ENCODE measurements at places on chromosomes 6 and 20.
A peak's percentile ranks its signal among the peaks of the same experiment; 100 is the strongest.

GRCh38 chr20:49821381-49821780, 8.8 kb downstream of the SLC9A8 start:
- no peak for DNase-seq

- no peak for DNase-seq
Observed at GRCh38 chr6:74066168-74066871, 370.3 kb downstream of the CD109 start.

GRCh38 chr6:84764332-84765049, at the start of gene TBX18:
Gene TBX18, minus strand, starts transcription at chr6:84764598. Its CDS starts 417 bp downstream, at chr6:84764181.
- no peak for DNase-seq

DNA sequence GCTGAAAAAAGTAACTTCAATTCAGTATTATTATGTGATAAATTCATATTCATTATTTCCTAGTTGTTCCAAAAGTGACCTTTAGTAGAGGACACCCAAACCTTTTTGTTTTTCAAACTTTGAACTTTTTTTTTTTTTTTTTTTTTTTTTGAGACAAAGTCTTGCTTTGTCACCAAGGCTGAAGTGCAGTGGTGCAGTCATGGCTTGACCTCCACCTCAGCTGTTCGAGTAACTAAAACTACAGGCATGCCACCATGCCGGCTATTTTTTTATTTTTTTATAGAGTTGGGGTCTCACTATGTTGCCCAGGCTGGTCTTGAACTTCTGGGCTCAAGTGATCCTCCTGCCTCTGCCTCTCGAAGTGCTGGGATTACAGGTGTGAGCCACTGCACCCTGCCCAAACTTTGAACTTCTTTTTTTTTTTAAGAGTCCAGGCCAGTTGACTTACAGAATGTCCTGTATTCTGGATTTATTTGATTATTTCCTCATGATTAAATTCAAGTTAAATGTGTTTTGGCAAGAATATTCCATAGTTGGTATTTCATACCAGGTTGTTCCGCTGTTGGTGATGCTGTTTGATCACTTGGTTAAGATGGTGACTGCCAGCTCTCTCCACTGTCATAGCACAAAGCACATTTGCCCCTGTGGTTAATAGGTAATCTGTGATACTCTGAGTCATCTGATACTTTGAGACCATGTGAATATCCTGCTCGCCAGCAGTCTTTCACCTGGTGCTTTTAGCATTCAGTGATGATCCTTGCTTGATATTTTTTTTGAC, 48.0 kb downstream of the VAPB start:
- no peak for DNase-seq

- DNase-seq = peak; percentile 79
Observed at GRCh38 chr20:33663161-33664084, 1.3 kb downstream of the C20orf144 start.

DNA sequence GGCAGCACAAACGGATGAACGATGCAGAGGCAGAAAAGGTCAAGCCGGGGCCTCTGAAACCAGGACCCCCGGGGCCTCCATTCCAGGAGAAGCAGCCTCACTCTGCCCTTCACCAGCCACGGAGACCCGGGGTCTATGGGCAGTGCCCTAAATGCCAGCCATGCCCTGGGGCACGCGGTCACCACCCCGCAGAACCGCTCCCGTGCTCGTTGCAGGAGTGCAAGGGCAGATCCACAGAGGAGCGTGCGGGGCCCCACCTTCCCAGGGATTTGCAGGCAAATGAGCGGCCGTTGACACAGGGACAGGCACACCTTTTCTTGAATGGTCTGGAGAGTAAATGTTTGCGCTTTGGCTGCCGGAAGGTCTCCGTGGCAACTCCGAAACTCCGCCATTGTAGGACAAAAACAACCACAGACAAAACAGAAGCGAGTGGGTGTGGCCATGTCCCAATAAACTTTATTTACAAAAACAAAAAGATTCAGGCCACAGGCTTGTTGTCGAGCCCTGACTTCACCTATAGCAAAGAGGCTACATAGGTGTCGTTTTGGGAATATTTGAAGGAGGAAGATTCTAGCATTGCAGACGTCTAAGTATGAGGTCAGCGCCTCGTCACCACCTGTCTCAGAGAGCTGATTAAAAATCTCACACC, 163.3 kb downstream of the TAF4 start:
- no peak for DNase-seq

- no peak for DNase-seq
Observed at GRCh38 chr20:38201356-38201755, 36.3 kb upstream of the TGM2 start.

DNA sequence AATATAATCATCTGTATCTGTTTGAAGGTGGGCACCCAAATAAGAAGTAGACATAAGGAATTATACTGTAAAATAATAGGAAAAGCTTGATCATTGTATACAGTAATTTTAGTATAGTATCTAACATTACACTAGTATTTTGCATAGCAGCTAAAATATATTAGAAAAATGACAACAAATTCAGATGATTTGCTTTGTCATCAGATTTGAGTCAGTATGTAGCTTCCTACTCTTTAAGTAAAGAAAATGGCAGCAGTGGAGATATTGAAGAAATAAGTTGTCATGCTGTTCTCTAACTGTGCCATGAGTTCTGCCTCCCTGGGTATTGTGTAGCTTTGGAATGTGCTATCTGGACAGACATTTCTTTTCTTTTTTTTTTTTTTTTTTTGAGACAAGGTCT, 74.4 kb downstream of the TIAM2 start:
- DNase-seq = no peak

Measured in activated T-helper 1 cell treated with Interleukin-2 at 50 U/mL for 16 hours (primary cell).